SK-N-SH (cell line): ENCODE measurements at places on chromosomes 12 and 14.
A peak's percentile ranks its signal among the peaks of the same experiment; 100 is the strongest.

DNA sequence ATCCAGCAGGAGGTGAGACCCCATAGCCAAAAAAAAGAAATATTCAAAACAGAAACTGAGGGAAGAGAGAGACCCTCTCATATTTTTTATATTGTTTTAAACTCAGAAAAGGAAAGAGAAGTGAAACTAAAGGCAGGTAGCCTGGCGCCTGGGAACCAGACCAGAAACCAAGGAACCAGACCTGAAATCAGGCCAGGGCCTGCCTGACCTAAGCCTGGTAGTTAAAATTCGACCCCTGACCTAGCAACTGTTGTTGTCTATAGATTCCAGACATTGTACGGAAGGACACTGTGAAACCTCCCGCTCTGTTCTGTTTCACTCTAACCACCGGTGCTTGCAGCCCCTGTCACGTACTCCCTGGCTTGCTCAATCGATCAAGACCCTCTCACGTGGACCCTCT lies 38.5 kb upstream of the CD163 start:
- DNase-seq: no peak

DNA sequence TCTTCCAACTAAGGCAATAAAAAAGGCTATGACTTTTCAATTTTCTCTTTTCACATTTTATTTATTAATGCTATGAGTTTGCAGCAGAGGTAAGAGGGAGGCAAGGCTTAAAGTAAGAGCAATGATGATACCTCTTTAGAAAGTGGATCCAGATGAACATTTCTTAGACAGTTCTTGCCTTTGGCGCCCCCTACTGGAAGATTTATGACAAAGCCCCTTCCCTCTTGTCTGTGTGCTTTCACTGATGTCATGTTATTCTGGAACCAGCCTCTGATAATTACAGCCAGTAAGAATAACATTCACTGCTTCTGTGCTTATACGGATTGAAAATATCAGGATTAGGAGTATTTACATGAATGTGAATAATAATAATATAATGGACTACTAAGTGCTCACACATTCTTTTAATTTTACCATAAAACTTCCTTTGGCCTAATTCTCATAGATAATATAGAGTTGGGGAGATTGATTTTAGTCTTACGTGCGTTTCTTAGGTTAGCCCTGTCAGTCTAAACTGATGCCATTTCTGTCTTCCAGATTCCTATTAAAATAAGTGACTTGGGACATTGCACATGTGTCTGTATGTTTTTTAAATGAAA lies 1929.9 kb upstream of the SEL1L start:
- DNase-seq: peak; percentile 7

- DNase-seq: no peak
These were observed 803.7 kb downstream of the DIO2 start for GRCh38 chr14:79407572-79407971.

DNA sequence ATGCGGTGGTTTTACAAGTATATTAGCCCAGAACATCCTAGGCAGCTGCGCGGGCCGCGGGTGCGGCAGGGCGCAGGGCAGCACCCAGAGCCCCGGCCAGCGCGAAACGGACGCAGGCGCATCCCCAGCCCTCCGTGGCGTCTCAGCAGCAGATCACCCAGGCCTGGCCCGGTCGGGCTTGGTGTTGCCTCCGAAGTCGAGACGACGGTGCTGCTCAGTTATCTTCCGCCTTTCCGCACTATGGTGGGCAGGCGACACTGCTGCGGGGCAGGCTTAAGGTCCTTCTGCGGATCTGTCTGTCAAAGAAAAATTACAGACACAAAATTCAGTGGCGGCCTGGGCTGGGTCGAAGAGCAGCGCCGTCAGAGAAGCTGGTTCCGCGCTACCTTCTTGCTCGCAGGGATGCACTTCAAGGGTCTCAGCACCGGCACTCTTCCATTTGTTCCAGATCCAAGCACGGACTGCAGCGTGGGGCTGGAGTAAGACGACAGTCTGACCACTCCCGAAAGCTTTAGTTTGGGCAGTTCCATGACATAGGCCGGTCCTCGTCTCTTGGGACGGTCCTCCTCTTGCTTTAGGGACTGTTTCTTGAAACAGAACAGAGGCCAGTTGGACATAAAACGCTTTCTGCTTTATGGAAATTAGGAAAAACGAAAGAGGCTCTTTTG lies 75.8 kb downstream of the MOK start:
- DNase-seq: no peak

DNA sequence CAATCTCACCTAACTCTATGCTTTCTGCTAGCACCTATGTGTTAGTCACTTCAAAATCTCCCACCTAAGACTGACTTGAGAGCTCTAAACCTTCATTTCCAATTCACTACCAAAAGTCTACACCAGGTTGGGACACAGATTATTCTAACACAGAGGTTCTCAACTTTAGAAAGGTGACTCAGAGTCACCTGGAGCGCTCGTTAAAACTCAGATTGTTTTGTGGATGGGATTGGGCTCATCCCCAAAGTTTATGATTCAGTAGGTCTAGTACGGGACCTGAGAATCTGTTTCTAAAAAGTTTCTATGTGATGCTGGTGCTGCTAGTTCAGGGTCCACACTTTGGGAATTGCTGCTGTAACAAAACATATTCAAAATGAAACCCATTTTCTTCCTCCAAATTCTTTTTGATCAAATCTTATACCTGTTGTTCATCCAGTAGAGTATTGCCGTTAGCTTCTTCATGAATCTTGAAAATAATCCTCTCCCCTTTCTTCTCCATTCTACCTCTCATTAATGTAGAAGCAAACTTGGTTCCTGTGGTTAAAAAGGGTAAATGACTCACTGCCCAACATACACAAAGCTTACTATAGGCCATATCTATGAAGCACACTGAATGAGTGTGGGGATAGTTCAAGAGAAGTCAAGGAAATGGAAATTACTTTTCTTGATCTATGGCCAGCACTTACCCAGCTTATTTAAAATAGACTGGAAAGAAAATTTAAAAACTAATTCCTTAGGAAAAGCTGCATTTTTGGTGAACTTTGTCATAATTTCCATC lies 206.7 kb downstream of the KIF21A start:
- DNase-seq: no peak

DNA sequence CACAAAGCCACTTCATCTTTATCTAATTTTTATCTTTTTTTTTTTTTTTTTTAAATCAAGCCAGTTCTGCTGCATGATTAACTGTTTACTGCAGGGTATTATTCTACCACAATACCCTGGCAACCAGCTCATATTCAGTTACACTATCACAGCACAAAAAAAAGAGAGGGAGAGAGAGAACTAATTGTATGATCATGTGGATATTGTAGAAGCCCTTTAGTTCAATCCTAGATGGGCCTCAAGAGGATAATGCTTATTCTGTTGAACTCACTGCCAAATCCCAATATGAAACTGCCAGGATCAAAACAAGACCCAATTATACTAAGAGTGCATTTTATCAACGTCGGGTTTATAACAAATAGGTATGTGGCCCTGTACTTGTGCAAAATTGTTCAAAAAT lies 51.5 kb downstream of the MED13L start:
- DNase-seq: no peak
